ENCODE measurements at places on chromosomes 11 and 22. TPM values are rescaled to one million over a fixed set of nuclear protein-coding genes. Genes with fewer than 3 reads are reported as not detected.

DNA sequence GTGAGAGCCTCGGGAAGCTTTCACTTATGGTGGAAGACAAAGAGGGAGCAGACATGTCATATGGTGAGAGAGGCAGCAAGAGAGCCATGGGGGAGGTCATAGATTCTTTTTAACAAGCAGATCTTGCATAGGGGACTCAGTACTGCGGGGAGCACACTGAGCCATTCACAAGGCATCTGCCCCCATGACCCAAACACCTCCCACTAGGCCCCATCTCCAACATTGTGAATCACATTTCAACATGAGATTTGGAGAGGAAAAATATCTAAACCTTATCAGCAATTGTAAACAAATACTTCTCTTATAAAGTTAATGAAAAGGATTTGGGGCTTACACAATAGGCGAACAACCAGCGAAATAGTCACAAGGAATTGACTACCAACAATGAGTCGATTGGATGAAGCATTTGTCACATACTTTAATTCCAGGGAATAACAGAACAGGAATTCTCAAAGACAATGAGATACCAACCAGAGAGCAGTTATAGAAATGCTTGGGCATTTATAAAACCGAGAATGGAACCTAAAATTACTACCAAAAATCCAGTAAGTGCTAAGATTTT is 7.3 kb downstream of the DDI1 start:
- H3K27ac ChIP-seq = no peak overlapping the region
- no peaks in the 10 kb centered on the region for H3K36me3 ChIP-seq
- H3K4me3 ChIP-seq = no peak overlapping the region

GRCh38 chr11:102564110-102564509 is 33.6 kb upstream of the MMP7 start:
- H3K4me3 ChIP-seq = no peak overlapping the region
- no peaks in the 10 kb centered on the region for H3K36me3 ChIP-seq
- no peak for DNase-seq

CNIH2 gene
- total RNA-seq = 1.6 TPM

NXPE2 gene
- total RNA-seq = 0.05 TPM

Data from thymus (tissue), 14 donors.